ENCODE measurements at places on chromosomes 12 and 14. TPM values are rescaled to one million over a fixed set of nuclear protein-coding genes. Genes with fewer than 3 reads are reported as not detected.

Gene CNTN1
- under 0.01 TPM for total RNA-seq

Gene CERS5
- total RNA-seq: 35.1 TPM

Gene ALG10B
- total RNA-seq: 3.9 TPM

Gene HOXC4
- total RNA-seq: not detected

Gene MYF6
- not detected for total RNA-seq

Gene DICER1
- 46.3 TPM for total RNA-seq

Gene MDM1
- 14.0 TPM for total RNA-seq

Gene LMO3
- not detected for total RNA-seq

Gene PLCZ1
- total RNA-seq: not detected

Gene GPR135
- total RNA-seq: 2.3 TPM

Gene COQ10A
- total RNA-seq: 7.8 TPM

Gene INHBE
- total RNA-seq: not detected

Gene PAPOLA
- total RNA-seq: 119 TPM

Gene TRAF3
- 27.3 TPM for total RNA-seq
